T-cell (primary cell): ENCODE measurements at places on chromosomes 4 and X.

GRCh38 chr4:117357437-117357836 is 272.1 kb upstream of the TRAM1L1 start:
- no peaks in the 10 kb centered on the region for H3K27me3 ChIP-seq
- no peaks in the 10 kb centered on the region for H3K36me3 ChIP-seq
- H3K4me1 ChIP-seq: no peaks in the 10 kb centered on the region

GRCh38 chrX:110175146-110175545 is 142.7 kb downstream of the AMMECR1 start:
- H3K36me3 ChIP-seq: no peaks in the 10 kb centered on the region
- no peak overlapping the region for H3K27ac ChIP-seq
- peaks cover 6% of the 10 kb centered on the region for H3K4me1 ChIP-seq
- no peaks in the 10 kb centered on the region for H3K27me3 ChIP-seq

- no peaks in the 10 kb centered on the region for H3K36me3 ChIP-seq
- H3K4me1 ChIP-seq: no peaks in the 10 kb centered on the region
- no peak overlapping the region for H3K27ac ChIP-seq
- H3K4me3 ChIP-seq: no peak overlapping the region
- H3K27me3 ChIP-seq: no peaks in the 10 kb centered on the region
- DNase-seq: no peak
Measured at GRCh38 chr4:95539106-95539505, 9.7 kb downstream of the UNC5C start.

GRCh38 chr4:187416216-187416615 is 579.4 kb upstream of the ZFP42 start:
- no peaks in the 10 kb centered on the region for H3K4me1 ChIP-seq
- H3K36me3 ChIP-seq: no peaks in the 10 kb centered on the region

DNA sequence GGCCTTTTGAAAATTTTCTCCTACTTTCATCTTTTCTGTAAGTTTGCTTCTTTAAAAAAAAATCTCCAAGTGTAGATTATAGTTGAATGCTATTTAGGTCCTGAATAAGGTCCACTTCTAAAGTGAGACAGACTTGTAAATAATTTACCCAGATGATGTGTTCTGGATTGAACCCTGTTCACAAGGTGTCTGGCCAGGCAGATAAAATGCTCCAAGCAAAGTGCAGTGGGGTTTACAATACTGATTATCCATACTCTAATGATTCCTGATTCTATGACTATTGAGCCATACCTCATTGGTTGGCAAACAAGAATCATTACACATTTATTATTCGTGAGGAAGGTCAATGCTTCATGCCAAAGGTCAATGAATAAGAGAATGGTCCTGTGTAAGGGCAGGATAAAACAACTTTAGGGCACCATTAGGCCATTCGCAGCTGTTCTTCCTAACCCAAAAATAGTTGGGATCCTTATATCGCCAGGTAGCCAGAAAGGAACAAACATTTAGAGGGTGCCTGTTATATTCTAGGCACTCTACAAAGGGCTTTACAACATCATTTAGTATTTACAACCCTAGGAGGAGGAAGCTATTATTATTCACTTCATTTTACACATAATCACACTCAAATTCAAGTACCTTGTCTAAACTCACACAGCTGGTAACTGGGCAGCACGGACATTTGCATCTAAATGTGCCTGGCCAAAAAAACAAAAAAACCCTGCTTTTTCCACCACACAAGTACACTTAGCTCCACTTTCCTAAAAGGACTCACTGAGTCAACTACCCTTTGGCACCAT is 18.6 kb upstream of the SAT1 start:
- DNase-seq: no peak
- H3K4me3 ChIP-seq: no peak overlapping the region
- H3K36me3 ChIP-seq: no peaks in the 10 kb centered on the region
- no peak overlapping the region for H3K27ac ChIP-seq
- H3K4me1 ChIP-seq: no peaks in the 10 kb centered on the region

- H3K4me3 ChIP-seq: no peak overlapping the region
- H3K4me1 ChIP-seq: no peaks in the 10 kb centered on the region
- DNase-seq: no peak
Measured at GRCh38 chrX:3094261-3094660, 53.0 kb downstream of the ARSF start.

- H3K27me3 ChIP-seq: no peaks in the 10 kb centered on the region
- no peak for DNase-seq
- no peak overlapping the region for H3K27ac ChIP-seq
- H3K4me1 ChIP-seq: no peaks in the 10 kb centered on the region
- no peak overlapping the region for H3K4me3 ChIP-seq
Measured at GRCh38 chrX:27878862-27879261, 71.1 kb downstream of the MAGEB10 start.

- no peak for DNase-seq
- no peaks in the 10 kb centered on the region for H3K4me1 ChIP-seq
- H3K36me3 ChIP-seq: no peaks in the 10 kb centered on the region
- H3K4me3 ChIP-seq: no peak overlapping the region
- H3K27me3 ChIP-seq: no peaks in the 10 kb centered on the region
- no peak overlapping the region for H3K27ac ChIP-seq
Measured at GRCh38 chr4:174266416-174266815, 17.1 kb downstream of the FBXO8 start.

GRCh38 chr4:10655968-10656367 is 28.6 kb downstream of the CLNK start:
- no peak overlapping the region for H3K27ac ChIP-seq
- no peaks in the 10 kb centered on the region for H3K36me3 ChIP-seq
- DNase-seq: no peak
- H3K4me1 ChIP-seq: peaks cover 2% of the 10 kb centered on the region
- H3K4me3 ChIP-seq: no peak overlapping the region
- H3K27me3 ChIP-seq: no peaks in the 10 kb centered on the region

GRCh38 chr4:24743206-24743605 is 52.2 kb upstream of the SOD3 start:
- H3K4me3 ChIP-seq: no peak overlapping the region
- H3K36me3 ChIP-seq: no peaks in the 10 kb centered on the region
- H3K27me3 ChIP-seq: no peaks in the 10 kb centered on the region
- no peak for DNase-seq

- no peaks in the 10 kb centered on the region for H3K27me3 ChIP-seq
- H3K4me3 ChIP-seq: no peak overlapping the region
- H3K36me3 ChIP-seq: no peaks in the 10 kb centered on the region
- DNase-seq: no peak
- H3K27ac ChIP-seq: no peak overlapping the region
Measured at GRCh38 chr4:163988391-163988790, 493.9 kb downstream of the TMA16 start.
